Hematopoietic multipotent progenitor cell treated with erythropoietin and hydrocortisone succinate and interleukin-3 and kit ligand, for 6 days (in vitro differentiated cells): ENCODE measurements at places on chromosomes 16 and 17.

GRCh38 chr16:24318680-24319079, 62.5 kb downstream of the CACNG3 start:
- no peak for DNase-seq

DNA sequence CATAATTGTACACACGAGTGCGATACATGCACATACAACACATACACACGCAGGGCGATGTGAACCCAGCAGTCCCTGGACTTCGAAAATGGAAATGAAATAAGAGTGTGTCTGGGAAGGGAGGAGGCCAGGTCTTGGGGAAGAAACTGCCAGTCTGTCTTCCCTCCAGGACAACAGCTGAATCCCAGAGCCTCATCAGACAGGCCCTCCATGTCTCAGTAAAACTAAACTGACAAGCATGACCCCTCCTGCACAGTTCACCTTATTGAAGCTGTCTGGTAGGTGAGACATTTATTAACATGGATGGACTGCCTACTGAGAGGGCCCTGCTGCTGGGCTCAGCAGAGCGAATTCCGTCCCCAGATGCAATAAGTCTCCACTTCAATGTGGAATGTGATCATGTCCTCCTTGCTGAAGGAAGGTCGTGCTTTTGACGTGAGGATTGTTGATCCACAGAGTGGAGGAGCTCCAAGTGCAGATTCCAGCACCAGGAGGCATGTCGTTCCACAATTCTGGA, 117.4 kb downstream of the SOX9 start:
- no peak for DNase-seq

DNA sequence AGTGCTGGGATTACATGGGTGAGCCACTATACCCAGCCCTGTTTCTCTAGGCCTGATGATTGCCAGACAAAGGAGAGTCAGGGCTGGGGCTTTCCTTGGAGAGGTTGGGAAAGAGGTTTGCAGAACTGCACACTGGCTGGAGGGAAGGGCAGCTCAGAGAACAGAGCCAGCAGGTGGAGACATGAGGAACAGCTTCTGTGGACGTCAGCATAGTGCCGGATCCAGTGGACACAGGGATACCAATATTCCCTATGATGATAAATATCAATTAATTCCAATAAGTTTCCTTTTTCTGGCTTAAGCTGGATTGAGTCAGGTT, 43.2 kb upstream of the SCNN1B start:
- DNase-seq = no peak

GRCh38 chr17:4533523-4534504, 21.4 kb downstream of the MYBBP1A start:
- peak; percentile 72 for DNase-seq

- DNase-seq = no peak
These were observed 25.8 kb downstream of the TTYH2 start for GRCh38 chr17:74239172-74239571.

DNA sequence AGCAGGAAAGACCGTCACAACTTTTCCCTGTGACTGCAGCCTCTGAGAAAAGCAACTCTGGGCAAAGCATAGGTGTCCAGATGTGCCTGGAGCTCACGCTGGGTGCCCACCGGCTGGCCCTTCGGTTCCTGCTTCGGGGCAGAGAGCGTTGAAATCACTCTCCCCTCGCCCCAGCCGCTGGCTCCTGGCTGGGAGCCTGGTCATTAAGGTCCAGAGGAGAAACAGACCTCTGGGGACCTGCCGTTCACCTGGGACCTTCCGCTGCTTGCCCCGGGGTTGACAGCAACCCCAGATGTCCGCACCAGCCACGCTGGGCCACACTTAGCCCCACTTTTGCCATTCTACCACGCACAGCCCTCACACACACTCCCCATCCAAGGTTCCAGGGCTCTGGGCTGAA, 13.1 kb downstream of the MRM3 start:
- DNase-seq = no peak

GRCh38 chr17:74097450-74098135, 105.9 kb upstream of the RPL38 start:
- DNase-seq = no peak

DNA sequence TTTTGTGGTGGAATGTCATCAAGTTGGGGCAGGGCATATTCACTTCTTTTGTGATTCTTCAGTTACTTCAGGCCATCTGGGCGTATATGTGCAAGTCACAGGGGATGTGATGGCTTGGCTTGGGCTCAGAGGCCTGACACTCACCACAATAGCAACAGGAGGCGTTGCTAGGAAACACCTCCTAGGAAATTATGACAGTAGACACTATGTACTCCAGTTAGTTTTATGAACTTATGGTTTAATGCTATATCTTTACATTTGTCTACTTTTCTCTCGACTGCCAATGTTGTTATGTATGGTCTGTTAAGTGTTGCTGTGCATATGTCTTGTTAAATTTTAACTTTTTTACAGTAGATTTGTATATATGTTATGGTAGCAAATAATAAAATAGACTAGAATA, 788.7 kb upstream of the GOT2 start:
- DNase-seq = no peak

DNA sequence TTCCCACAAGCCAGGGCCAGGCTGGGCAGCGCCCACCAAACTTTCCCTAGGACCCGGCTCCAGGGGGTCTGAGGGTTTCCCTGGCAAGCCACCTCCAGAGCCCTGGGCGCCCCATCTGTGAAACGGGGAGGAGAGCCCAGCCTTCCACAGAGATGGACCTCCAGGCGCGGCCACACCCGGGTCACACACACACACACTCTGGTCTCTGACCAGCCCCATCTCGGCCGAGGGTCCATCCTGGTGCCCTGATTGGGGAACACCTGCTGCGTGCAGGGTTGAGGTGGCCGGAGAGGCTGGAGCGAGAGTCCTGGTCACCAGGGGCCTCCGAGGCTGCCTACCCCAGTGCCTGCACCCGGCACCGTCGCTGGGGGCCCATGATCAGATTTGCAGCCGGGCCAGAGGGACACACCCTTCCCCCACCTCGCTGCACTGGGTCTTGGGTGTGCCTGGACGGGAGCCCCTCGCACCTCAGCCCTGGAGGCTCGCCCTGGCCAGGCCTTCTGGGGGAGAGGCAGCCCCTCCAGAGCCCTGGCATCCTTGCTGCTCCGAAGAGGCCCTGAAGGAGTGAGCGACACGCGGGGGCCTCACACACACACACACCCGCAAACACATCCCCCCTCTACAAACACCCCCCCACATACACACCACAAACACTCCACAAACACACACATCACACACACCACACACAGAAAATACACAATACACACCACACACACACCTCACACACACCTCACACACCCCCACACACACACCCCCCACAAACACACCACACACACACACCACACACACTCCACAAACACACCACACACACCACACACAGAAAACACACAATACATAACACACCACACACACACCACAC, 29.7 kb downstream of the SLC25A10 start:
- peak; percentile 65 for DNase-seq

GRCh38 chr16:68802190-68802589, 41.1 kb upstream of the TANGO6 start:
- no peak for DNase-seq

DNA sequence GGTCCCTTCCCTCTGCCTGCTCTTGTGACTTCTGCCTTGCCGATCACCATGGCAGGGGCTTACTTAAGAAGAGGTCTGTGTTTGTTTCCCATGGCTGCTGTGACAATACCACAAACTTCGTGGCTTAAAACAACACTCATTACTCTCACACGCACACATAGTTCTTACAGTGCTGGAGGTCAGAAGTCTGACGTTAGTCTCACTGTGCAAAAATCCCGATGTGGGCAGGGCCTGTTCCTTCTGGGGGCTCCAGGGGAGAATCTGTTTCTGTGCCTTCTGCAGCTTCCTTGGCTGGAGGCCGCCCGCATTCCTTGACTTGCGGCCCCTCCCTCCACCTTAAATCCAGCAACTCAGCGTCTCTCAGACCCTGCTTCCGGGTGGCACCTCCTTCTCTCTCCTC, 249.2 kb upstream of the GSE1 start:
- no peak for DNase-seq

DNA sequence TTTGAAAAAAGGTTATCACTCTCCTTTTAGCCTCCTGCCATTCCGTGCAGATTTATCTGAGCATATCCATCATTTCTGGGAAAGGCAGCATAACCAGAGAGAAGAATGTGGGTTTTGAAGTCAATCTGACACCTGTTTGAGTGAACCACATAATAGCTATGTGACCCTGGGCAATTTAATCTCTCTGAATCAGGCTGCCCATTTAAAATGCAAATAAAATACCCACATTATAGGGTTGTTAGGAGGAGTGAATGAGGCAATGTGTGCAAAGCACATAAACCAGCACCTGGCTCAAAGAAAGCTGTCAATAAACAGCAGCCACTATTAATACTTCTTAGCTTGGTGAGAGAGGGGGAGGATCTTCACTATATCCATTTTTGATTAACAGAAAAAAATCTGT, 88.0 kb downstream of the CACNG1 start:
- no peak for DNase-seq

DNA sequence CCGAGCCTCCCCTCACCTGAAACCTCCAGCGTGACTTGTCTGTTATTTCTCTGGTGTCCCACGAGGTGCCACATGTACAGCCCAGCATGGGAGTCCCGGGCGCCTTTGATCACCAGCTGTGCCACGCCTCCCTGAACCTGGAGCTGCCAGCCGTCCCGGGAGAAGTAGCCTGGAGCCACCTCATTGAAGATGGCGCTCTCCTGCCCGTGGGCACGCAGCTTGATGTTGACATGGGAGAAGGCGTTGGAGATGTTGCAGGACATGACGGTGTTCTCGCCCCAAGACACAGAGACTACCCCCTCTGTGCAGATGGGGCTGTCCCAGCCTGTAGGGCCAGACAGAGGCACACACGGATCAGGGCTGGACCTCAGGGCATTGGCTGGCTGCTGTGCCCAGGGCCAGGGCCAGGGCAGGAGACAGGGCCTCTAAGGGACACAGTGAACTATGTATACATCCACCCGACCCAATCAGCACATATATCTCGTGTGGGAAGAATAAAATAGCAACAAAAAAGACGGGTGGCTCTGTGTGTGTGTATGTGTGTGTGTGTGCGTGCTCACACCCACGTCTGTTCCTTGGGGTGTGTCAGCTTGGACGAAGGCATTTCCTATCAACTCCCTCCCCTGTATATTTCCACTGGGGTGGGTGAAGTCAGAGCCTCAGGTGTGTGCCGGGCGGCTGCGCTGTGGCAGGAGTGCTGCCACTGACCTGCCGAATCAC, 7.3 kb upstream of the CD7 start:
- DNase-seq = no peak

DNA sequence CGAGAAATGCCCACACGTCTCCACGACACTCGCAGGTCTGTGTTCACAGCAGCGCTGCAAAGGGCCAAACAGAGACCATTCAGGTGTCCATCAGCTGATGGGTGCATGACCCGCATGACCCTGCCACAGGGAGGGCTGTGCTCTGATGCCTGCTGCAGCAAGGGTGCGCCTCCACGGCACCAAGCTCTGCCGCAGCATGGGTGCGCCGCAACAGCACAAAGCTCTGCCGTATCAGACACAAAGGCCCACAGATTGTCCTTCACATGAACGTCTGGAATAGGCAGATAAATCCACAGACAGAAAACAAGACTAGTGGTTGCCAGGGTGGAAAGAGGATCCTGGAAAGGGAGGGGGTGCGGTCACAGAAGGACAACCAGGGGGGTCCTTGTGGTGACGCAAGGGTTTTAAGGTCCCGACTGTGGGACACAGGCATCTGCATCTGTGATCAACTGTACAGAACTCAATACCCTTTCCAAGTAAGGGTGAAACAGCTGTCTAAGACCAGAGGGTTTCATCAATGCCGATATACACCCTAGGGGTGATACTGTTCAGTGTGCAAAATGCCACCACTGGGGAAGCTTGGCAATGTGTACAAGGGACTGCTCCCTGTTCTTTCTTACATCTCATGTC, 121.0 kb downstream of the ANKRD11 start:
- DNase-seq = peak; percentile 68

GRCh38 chr17:73325527-73325842, 13.7 kb upstream of the CDC42EP4 start:
- DNase-seq = no peak

DNA sequence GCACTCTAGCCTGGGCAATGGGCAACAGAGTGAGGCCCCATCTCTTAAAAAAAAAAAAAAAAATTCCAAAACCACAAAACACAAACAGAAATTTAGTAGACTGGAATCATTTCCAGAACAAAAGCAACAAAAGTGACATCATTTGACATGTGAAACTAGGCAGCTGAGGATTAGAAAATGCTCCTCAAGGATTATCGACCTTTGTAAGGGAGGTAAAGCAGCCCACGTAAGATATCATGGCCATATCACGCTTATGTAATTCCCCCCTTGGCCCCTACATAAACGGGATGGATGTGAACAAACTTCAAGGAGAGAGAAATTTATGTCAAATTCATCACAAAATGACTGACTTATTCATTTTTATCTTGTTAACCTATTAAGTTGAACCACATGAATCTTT, 83.3 kb downstream of the WDR59 start:
- no peak for DNase-seq

GRCh38 chr17:7023576-7024401, 939 bp downstream of the BCL6B start:
- DNase-seq = peak; percentile 95

GRCh38 chr16:54938212-54939028, 7.8 kb downstream of the IRX5 start:
- DNase-seq = peak; percentile 20

DNA sequence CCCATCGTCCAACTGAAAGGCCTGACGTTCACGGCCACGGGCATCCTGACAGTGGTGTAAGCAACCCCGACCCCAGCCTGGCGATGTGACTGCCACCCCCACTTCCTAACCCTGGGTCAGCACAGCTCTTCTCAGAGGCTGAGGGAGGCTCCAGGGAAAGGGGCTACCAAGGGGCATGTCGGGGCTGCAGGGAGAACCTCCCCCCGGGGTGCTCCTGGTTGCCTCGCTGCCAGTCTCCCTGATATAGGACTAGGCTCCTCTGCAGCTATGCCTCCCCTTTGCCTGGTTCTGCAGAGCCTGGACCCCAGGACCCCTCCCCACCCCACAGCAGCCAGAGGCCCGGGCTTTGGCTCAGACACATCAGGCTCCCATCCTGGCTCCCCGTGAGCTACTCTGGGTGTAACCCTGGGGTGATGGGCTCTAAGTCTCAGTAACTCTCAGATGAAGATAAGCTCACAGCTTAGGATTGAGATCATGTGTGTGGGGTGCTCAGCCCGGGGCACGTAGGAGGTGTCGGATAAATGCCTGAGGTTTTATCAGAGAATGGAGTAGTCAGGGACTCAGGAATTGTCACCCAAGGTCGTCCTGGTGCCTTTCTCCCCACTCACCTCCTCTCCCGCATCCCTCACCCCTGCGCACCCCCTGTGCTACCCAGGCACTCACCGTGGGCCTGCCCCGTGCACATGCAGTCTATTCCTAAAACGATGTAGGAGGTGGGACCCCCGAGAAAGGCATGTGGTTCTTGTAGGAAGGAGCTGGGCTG, 10.6 kb downstream of the ITGAD start:
- no peak for DNase-seq

- DNase-seq = no peak
These were observed 9.0 kb downstream of the NTHL1 start for GRCh38 chr16:2038382-2039231.

DNA sequence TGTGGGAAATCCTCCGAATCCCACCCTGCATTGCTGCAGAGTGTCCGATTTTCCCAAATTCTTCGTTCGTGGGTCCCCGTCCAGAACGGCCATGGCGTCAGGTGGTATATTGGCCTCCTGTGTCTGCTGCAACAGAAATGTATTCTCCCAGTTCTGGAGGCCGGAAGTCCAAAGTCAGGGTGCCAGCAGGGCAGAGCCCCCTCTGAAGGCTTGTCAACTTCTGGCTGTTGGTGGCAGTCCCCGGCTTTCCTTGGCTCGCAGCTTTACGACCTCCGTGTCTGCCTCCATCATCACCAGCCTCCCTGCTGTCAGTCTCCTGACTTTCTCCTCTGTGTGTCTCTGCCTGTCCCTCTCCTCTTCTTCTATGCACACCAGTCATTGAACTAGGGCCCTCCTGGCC, 142.1 kb upstream of the FOXF1 start:
- DNase-seq = no peak
